NCI-H2081 (cell line): ENCODE measurements at places on chromosomes 5 and 9.

DNA sequence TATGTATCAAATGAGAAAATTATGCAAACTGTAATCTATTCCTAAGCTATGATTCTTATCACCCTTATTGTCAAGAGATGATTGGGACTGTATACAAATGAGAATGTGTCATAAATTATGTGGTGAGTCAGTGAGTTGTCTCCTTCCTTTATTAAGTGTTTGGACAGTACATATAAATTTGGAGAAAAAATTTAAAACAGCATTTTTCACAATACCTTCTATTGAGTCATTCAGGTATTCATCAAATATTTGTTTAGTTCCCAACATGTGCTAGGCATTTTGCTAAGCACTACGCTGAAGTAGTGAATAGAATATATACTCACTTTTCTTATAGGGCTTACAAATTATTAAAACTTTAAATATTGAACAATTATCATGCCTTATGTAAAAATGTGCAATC, 36.3 kb upstream of the PTPRD start:
- no peak for DNase-seq

DNA sequence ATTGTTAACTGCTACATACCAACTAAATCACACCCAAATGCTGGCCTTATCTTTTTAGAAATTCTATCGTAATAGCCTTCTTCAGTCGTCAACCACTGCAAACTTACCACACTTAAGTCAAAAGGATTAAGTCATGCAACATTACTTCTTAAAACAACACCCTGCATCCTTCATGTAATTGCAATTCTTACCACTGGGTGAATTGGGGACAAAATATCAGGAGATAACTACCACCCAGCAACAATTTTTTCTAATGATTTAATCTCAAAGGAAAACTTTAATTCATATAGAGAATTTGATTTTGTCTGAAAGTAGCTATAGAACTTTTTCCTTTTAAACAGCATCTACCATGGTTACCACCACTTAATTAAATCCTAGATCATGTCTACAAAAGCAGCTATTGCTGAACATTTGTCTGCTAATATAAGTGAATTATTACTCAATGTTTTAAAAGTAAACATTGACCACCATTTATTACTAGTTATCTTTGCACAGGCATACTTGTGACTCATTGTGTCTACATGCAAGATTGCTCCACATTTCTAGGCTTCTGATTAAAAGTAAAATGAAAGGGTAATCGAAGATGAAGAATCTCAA, 10.5 kb downstream of the MLLT3 start:
- DNase-seq = no peak

DNA sequence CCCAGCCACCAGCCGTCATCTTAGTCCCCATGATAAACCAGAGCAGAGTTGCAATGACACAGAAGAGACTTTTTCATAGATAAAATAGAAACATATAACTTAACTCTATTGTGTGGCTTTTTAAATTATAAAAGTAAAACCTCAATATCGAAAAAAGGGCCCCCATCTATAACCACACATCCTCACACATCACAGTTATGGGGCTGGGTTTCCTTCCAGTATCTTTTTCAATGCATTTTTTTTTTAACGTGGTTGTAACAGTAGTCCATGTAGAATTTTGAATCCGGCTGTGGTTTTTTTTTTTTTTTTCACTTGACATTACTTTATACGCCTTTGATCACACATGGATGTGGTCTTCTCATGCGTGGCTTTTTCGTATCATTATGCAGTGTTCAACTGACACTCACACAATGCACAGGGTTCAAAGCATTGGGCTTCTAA, 77.4 kb downstream of the CFAP77 start:
- no peak for DNase-seq

DNA sequence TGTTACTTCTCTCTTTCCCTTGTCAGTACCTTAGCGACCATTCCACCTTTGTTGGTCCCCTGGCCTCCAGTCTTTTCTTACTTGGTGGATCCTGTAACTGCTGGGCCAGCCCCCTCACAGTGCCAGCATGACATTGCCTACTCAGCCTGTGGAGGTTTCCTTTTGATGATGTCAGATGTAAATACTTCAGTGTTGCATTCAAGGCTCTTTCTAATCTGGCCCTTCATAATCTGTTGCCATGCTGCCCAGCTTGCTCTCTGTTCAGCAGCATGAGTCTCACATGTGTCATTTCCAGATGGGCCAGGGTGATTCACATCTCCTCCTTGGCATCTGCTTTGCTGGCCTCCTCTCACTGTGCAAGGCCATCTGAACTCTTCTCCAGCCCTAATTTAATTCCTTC, 57.1 kb downstream of the MAST4 start:
- no peak for DNase-seq

GRCh38 chr5:97534166-97534565, 351.1 kb upstream of the RIOK2 start:
- DNase-seq = peak; percentile 43

GRCh38 chr5:57435701-57436134, 46.9 kb downstream of the ACTBL2 start:
- DNase-seq = no peak

GRCh38 chr5:8756498-8757084, 789.3 kb downstream of the SEMA5A start:
- DNase-seq = peak; percentile 77

- DNase-seq = no peak
Measured at GRCh38 chr5:172493002-172493401, 38.7 kb upstream of the SH3PXD2B start.

- no peak for DNase-seq
Measured at GRCh38 chr5:57711471-57711870, 228.9 kb upstream of the ACTBL2 start.

DNA sequence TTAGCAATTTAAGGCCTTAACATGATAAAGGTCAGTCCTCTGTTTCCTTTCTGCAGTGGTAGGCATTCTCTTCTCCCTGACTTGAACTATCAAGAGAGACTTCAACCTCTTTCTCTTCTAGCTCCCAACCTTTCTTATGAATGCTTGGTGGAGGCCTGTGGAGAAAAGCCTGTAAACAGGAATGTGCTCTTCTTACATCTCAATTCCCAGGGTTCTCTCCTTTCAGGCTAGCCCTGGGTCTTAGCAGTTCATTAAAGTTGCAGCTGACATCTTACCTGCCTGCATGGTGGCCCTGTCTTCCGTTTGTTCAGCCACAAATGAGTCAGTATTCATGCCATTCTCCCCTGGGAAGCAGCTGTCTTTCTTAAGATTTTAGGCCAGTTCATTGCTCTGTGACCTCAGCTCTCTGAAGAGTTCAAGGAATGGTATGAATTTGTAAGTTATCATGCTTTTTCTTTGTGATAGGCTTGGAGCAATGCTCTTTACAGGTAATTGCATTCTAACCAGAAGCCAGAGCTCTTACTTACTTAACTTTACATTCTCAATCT, 77.8 kb downstream of the ADCY2 start:
- DNase-seq = no peak

- DNase-seq = no peak
Measured at GRCh38 chr5:4674166-4674565, 466.0 kb upstream of the ADAMTS16 start.

DNA sequence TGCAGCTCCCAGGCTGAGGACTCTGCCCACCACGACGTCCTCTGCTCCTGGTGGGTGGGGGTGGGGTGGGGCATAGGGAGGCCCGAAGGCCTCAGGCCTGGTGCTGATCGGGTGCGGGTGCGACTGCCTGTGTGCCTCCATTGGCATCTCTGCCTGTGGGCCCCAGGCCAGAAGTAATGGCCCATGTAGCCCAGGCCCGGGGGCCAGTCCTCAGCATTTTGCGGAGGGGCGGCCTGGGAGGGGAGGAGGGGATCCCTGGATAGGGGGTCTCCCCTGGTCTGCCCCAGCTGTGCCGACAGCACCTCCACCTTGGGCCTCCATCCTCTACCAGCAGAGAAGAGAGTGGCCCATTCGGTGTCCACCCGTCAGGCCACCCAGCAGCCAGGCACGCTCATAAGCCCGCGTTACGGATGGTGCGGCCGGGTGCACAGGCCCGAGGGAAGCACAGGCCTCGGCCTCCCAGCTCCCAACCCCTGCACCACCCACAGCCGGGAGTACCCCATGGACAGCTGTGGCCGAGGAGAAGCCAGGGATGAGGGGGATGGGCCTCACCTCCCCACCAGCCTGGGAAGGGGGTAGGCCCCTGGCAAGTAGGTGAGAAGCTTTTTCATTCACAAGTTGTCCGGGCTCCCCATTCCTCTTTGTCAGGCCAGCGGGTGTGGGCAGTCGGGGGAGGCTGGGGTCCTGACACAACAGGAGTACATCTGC, 1.8 kb upstream of the NOTCH1 start:
- DNase-seq = no peak

DNA sequence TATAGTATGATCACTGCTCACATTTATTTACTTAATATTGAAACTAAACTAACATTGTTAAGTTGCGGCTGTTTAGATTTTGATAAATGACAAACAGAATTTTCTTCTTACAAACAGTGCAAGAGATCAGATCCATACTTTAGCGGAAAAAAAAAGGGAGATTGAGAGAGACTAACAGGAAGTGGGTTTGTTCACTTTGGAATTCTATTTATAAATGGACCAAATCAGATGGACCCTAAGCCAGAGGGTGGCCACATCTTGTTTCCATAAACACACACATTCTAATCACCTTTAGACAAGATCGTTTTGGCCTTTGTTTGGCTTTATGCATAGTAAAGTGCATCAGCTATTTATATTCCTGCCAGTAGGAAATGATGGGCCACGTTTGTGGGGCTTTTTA, 381.4 kb upstream of the CD180 start:
- DNase-seq = no peak

DNA sequence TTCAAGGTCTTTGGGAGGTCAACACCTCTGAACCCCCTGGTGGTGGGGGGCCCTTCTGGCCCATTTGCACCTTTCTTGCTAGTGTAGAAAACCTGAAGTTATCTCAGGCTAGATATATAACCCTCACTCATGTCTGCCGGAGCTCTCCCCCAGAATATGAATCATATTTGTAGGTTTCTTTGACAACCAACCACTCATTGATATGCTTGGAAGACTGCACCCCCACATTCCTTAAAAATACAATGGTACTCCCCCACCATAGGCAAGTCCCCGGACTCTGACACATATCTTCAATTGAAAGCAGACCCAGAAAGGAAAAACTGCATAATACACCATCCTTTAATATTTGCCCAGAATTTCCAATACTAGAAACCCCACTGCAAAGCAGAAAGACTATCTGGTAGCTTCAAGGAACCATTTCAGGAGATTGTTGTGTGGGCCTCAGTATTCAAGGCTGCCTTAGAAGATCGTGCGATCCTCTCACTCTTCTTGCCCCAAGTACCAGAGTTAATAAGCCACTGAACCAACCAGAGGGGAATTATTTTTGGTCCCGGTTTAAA, 978 bp upstream of the UBE2B start:
- no peak for DNase-seq

- DNase-seq = no peak
Measured at GRCh38 chr9:135093111-135093510, 5.6 kb downstream of the OLFM1 start.

GRCh38 chr9:97763874-97764273, 66.7 kb upstream of the XPA start:
- no peak for DNase-seq

GRCh38 chr5:11214864-11215644, 454.0 kb upstream of the DAP start:
- no peak for DNase-seq

DNA sequence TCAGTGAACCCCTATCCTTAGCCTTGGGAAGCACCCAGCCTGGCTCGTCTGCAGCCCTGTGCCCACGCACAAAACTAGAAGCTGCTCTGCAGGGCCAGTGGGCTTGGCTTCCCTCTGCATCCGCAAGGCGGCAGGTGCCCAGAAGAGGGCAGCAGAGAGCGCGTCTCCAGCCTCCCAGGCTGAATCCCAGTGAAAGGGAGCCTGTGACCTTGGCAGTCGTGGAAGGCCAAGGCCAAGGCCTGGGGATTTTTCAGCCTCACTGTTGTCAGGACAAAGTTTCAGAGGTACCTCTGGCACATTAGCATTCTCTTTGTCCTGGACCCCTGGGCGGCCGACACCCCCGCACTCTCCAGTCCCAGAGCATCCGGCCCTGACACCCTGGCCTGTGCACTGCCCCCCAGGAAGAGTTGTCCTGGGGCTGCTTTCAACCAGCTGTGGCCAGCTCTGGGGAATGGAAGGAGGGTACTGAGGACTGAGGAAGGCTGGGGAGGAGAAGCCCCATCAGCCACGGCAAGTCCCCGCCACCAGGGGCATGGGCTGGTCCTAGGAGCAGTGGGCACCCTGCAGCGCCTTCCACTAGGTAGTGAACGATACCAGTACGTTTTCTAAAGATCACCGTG, 63.6 kb upstream of the IL17B start:
- DNase-seq = peak; percentile 34

DNA sequence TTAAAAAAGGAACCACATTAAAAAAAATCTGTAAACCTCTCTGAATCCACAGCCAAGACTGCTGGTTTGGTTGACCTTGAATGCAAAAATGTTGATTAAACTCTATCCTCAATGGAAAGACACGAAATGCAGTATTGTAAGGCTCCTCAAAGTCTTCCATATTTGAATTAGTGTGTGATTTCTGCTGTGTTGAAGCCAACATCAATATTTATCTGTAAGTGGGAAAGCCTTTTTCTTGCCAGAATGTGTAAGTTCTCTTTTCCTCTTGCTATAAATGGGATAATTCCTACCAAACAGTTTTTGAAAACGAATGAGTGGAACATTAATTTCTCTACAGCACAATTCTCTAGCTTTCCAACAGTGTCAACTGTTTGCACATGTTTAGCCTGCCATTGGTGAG, 422.1 kb upstream of the TNC start:
- no peak for DNase-seq

DNA sequence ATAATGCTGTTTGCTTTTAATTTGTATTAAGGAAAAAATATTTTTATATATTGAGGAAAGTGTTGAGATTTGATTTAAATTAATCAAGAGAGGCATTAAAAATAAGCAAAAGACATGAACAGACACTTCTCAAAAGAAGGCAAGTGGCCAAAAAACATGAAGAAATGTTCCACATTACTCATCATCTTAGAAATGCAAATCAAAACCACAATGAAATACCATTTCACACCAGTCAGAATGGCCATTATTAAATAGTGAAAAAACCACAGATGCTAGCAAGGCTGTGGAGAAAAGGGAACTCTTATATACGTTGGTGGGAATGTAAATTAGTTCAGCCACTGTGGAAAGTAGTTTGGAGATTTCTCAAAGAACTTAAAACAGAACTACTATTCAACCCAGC, 45.9 kb downstream of the RANBP17 start:
- DNase-seq = no peak

GRCh38 chr9:30201024-30201423, 2183.4 kb upstream of the ACO1 start:
- no peak for DNase-seq

GRCh38 chr9:26975728-26976707, 19.8 kb downstream of the IFT74 start:
- peak; percentile 47 for DNase-seq

GRCh38 chr9:106708475-106709146, 154.4 kb upstream of the ZNF462 start:
- DNase-seq = no peak

- no peak for DNase-seq
Measured at GRCh38 chr9:89743573-89744254, 138.9 kb downstream of the GADD45G start.
